ENCODE measurements at places on chromosomes 1 and 21.

DNA sequence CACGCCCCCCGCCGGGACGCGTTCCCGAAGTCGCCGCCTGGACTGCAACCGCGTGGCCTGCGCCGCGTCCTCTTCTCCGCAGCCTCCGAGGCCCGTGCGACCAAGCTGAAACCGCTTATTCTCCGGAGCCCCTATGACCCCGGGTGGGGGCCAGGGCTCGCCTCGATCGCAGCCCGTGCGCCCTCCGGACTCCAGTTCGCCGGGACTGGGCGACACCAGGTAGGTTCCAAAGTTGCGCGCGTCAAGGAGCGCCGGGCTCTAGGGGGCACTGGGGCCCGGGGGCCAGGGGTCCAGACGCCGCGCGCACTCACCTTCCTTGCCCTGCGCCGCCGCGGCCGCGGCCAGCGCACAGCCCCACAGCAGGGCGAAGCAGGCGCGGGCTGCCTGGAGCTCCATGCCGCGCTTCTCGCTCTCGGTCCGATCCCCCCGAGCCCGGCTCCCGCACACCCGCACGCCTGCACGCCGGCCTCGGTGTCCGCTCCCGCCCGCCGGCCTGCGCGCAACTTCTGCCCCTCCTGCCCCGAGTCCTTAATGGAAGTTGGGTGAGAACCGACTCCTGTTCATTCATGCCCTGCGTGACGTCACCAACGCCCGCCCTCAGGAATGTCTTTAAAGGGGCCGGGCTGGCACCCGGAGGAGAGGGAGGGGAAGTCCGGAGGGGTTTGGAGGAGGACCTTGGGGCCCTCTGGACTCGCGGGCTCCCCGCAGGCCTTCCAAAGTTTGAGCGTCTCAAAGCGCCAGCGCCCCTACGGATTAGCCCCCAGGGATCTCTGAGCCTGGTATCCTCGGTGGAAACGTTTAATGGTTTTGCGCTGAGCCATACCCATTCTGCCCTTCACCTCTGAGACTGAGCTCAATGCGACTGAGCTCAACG lies at the start of gene EPHA2:
Gene EPHA2 (minus strand): TSS at position 533 of the 874 bp plus-strand sequence. CDS start 137 bp downstream, at position 396.
- no peak for DNase-seq

GRCh38 chr1:24728982-24729381 lies 16.3 kb upstream of the CLIC4 start:
- DNase-seq = no peak

GRCh38 chr21:15029077-15029476 lies 35.7 kb downstream of the NRIP1 start:
- DNase-seq = no peak

DNA sequence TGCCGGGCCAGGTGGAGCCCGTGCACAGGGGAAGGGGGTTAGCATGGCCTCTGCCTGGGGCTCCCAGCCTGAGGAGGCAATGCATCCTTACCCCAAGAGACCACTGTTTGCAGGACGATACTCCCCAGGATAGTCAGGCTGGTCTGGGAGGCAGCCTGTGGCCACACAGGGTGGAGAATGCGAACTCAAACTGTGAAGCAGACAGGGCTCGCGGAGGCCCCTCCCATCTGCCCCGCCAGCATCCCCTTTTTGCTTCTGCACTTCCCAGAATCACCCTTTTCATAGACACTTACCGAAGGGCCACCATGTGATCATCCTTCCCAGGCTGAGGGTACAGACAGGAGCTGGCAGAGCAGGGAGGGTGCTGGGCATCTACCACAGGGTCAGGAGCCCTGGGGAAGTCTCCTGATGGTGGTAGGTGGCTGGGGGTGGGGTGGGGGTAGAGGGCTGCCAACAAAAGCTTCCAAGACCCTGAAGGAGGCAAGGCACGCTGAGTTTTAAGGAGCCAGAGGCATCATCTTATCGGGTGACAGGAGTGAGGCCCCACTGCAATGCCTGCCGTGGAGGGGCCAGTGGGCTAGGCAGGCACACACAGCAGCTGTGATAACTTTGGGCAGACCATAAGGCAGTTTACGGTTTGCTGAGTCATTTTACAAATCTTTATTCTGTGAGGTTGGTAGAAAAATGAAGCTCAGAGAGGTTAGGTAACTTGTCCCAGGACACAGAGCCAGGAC lies 31.3 kb upstream of the BTG2 start:
- no peak for DNase-seq

GRCh38 chr1:234539666-234540403 lies 60.9 kb upstream of the TARBP1 start:
- DNase-seq = no peak

DNA sequence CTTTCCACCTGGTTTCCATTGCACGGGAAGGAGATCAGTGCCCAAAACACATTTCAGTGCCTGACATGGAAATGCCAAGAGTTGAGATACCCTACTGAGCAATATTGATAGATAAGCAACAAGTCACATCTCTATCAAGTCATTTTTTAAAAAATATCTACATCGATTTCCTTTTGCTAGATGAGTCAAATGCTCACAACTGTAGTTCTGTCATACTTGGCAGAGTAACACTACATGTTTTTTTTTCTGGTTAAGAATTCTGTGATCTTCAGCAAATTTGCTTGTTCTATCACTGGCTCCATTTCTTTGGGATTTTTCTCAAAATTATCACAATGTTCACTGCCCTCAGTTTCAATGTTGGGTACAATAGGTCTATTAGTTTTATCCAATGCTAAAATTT lies 145.4 kb downstream of the ZC3H11B start:
- no peak for DNase-seq

GRCh38 chr1:83997631-83998030 lies 1.3 kb downstream of the TTLL7 start:
- DNase-seq = peak; percentile 22

- no peak for DNase-seq
These were observed 931 bp downstream of the FUBP1 start for GRCh38 chr1:77977989-77978292.

DNA sequence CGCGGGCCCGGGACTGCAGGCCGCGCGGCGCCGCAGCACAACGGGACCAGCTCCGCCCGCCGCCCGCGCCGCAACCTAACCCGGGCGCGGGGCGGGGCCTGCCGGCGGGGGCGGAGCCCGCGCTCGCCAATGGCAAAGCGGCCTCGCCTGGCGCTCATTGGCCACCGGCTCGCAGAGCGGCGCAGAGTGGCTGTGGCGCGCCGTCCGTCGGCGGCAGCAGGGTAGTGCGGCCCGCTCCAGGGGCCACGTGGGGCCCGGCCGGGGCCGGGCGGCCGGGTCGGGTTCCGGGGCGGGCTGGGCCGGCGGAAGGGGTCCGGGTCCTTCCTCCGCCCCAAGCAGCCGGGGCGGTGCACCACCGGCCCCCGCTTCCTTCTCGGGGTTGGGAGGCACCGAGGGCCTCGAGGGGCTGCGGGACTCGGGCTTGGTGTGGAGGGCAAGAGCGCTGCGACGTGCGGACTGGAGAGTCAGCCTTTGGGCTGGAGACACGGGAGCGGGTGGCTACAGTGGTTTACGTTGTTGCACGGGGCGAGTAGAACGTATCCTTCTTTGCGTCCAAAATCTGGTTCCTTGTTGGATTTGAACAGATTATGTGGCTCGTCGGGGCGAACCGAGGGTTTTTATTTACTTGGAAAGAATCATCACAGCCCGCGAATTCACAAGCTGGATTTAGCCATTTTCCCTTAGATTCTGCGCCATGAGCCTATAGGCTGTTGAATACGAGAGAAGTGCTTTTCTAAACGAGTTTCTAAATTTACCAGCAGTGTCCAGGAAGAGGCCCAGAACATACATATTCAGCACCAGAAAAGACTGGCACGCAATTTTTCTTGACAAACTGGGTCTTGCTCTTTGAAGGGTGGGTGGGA lies at the start of gene SRM:
Gene SRM (minus strand): TSS at position 51 of the 863 bp plus-strand sequence. CDS start 75 bp downstream, outside the sequence.
- DNase-seq = peak; percentile 79

- DNase-seq = no peak
These were observed 50.4 kb downstream of the PGBD5 start for GRCh38 chr1:230375780-230376179.

GRCh38 chr1:156461781-156462647 lies 38.6 kb downstream of the MEF2D start:
- no peak for DNase-seq

DNA sequence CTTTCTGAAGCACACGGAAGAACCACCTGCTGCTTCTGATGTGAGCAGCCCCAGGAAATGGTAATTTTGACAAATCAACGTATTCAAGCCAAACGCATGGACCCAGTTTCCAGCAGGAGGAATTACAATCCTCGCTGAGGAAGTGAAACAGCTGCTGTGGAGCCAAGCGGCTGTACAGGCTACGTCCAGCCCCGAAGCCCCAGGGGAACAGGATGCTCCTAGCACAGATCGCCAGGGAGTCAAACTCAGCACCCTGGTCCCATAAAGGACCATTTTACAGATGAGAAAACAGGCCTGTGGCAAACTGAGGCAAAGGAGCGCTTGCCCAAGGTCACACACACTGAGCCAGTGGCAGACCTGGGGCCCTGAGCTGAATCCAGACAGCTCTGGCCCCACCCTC lies 108.0 kb downstream of the PTPRU start:
- no peak for DNase-seq

- no peak for DNase-seq
These were observed 122.0 kb downstream of the SEC16B start for GRCh38 chr1:177847843-177848242.

DNA sequence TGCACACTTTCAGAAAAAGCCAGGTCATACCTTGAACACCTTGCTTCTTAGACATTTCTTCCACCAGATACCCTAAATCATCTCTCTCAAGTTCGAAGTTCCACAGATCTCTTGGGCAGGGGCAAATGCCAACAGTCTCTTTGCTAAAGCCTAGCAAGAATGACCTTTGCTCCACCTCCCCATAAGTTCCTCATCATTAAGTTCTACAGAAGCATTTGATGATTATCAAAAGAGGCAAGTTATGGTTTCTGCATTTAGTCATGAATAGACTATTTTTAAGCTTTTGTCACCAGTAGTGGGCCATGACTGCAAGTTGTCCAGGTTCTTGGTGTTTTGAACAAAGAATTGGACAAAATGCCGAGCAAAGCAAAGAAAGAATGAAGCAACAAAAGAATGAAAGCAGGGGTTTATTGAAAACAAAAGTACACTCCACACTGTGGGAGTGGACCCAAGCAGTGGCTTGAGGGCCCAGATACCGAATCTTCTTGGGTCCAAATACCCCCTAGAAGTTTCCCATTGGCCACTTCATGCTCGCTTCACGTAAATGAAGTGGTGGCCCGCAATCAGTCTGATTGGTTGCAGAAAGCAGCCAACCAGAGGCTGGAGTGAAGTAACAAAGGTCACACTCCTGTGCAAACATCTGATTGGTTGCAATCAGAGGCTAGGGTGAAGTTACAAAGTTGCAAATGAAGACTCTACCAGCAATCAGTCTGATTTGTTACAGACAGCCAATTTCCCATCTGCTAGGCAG lies 9.8 kb upstream of the EGLN1 start:
- no peak for DNase-seq

- DNase-seq = no peak
These were observed 2.3 kb downstream of the FAAP20 start for GRCh38 chr1:2192031-2192995.

GRCh38 chr1:47621977-47622376 lies 184.1 kb downstream of the FOXD2 start:
- DNase-seq = no peak

DNA sequence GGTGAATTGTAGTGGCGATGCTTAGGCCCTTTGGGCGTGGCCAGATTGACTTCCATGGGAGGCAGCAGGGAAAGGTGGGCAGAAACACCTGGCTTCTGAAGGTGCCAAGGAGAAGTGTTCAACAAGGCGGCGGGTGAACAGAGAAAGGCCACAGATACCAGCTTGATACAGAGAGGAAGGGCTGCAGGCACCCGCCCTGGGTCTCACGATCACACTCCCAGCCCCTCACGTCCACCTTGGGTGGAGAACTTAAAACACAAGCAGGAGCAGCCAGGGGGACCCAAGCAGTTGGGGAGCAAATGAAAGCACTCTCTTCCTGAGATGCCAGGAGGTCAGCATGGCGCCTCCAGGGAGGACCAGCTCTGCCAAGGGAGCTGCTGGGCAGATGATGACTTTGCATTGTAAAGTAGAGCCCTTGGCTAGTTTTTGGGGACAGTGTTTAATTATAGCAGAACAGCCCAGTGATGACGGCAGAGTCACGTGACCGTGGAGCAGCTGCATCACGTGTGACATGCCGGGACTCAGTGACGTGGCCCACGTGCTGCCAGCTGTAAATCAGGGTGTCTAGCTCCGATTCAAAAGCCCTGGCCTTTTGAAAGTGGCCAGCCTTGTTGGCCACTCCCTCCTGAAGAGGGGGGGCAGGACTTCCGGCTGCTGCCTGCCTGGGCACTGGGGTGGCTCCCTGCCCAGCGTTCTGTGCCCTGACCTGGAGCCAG lies 19.0 kb downstream of the SLC37A1 start:
- DNase-seq = no peak

DNA sequence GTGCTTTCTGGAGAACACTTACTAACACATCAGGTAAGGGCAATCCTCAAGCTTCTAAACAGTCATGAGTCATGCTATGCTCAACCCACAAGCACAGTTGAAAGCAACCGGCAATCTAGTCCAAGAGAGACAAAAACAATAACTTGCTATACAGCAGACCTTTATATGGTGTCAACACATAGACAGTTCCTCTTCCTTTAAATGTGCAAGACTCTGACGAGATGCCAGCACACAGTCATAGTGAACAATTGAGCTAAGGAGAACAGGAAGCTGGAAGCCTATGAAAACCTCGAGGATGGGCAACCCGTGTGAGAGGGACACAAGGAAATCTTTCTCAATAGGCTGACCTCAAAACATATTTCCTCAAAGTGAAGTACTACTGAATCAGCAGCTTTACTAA lies 5.3 kb downstream of the ADIPOR1 start:
- DNase-seq = no peak

All from forelimb muscle (tissue), 1 donor.